ENCODE measurements at places on chromosomes 11 and 22.

DNA sequence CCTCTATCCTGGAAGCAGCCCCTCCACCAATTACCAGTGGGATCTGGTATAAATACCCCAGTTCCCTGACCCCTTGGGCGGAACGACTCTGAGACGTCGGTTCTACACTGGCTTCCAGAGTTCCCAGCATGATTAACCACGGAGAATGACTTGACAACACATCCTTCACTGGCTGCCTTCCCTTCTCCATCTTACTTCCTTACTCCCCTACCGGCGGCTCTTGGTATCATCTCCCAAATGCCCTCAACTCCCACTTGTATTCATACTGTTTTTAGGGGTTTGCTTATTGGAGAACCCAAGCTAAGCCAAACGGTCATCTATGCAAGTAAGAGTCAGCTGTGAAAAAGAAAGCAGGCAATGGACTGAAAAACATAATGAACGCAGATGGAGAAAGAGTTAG is 56.1 kb downstream of the APOL3 start:
- no peak for DNase-seq

- no peak for DNase-seq
Observed at GRCh38 chr22:37547251-37547741, 13.0 kb upstream of the CDC42EP1 start.

- DNase-seq = no peak
Observed at GRCh38 chr22:37697538-37697835, 639 bp downstream of the TRIOBP start.

DNA sequence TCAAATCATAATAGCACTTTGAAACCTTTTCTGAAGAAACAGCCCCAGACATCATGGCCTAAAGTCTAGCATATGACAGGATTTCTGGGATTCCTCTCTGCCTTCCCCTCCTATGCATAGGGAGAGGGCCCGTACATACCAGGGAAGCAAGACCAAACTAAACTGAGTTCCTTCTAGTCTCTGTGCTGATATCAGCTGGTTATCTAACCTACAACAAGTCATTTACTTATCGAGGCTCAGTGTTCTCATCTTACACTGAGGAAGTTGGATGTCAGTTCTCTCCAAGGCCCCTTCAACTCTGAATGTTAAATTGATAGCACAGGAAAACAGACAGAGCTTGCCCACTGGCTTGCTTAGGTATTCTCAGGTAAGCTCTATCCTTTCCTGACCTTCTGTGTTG is 17.0 kb upstream of the GRIK4 start:
- DNase-seq = no peak

- DNase-seq = no peak
Observed at GRCh38 chr11:113314065-113314388, 356 bp upstream of the TTC12 start.

- DNase-seq = peak; percentile 46
Observed at GRCh38 chr11:117950301-117950700, 21.1 kb upstream of the TMPRSS13 start.

GRCh38 chr22:36291831-36292740 is 39.2 kb downstream of the APOL1 start:
- no peak for DNase-seq

DNA sequence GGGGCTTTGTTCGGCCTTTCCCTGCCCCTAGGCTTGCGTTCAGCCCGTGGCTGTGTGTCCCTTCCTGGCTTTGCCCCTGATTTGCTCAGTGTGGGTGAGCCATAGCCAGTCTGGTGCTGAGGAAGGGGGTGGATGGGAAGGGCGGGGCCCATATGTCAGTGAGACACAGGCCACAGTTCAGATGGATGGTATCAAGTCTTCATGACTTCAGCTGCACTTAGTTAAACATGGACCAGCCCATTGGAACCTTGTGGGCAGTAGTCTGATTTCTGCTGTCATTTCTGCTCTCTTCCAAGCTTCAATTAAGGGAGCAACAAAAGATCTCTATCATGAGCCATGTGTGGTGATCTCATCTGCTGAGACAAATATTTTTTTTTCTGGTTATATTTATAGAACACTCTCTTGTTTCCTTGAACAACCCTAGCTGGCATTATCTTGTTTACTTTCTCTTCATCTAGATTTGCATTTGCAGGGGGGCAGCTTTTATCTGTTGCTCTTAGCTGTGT is 21.6 kb upstream of the PEX26 start:
- peak; percentile 63 for DNase-seq

DNA sequence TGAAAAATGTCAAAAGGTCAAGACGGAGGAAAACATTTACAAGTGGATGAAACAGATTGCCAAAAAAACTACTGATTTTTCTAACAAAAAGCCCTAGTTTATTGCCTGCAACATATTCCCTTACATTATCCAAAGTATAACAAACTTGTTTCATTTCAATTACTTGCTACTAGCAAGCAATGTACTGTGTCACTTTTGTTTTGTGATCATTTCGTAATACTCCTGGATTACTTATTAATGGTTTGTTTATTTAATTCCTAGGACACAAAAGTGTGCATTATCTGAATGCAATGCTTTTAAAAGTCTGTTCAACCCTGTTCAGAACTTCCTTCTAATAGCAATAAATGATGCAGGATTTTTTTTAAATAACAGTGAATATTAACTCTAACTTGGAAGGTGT is 50.9 kb downstream of the CCDC34 start:
- no peak for DNase-seq

- DNase-seq = peak; percentile 80
Observed at GRCh38 chr22:21712751-21713427, 22.7 kb downstream of the YPEL1 start.

GRCh38 chr11:125390946-125391345 is 105.1 kb downstream of the FEZ1 start:
- no peak for DNase-seq

GRCh38 chr22:47738472-47739013 is 976.1 kb downstream of the TBC1D22A start:
- no peak for DNase-seq

- no peak for DNase-seq
Observed at GRCh38 chr11:134436781-134437180, 24.7 kb upstream of the B3GAT1 start.

- no peak for DNase-seq
Observed at GRCh38 chr11:62554387-62555167, 8.0 kb upstream of the AHNAK start.

- peak; percentile 55 for DNase-seq
Observed at GRCh38 chr11:13486926-13487660, 8.7 kb downstream of the PTH start.

- DNase-seq = no peak
Observed at GRCh38 chr11:126115127-126115495, 52.4 kb upstream of the CDON start.

DNA sequence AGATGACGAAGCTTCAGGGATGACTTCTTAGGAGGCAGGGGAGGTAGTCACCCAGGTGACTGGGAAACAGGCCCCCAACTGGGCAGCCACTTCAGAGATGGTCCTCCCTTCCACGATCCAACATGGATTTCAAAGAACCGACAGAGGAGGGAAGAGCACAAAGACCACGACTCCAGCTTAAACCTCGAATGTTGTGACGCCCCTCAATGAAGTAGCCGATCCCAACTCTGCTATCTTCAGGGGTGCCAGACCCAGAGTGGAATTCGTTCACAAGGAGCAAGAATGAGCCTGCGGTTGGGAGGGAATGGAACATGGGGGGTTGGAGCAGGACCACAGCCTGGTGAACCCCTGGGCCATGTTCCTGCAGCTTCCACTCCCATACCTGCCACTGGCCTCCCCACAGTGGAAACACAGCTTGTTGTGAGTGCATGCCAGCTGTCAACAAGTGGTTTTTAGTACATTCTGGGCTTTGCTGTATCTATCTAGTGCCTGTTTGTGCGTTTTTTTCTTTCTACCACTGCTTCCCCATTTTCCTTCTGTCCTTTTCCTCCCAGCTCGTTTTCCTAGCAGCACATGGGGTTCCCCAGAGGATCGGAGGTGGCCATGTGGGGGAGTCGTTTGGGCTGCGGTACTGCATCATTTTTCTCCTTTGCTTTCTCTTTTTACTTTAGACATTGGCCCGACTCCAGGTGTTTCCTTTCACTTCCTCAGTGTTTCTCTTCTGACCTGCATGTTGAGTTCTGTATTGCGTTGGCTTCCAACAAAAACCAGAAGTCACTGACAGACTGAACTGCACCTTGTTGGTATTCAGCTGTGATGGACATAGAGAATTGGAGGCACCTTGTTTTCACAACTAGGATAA is 65.8 kb downstream of the MORC2 start:
- DNase-seq = no peak

GRCh38 chr22:17171153-17172028 is 12.3 kb upstream of the HDHD5 start:
- peak; percentile 95 for DNase-seq

- DNase-seq = no peak
Observed at GRCh38 chr22:20076627-20077172, 3.3 kb upstream of the DGCR8 start.

GRCh38 chr11:4960877-4961276 is 5.4 kb upstream of the OR51A2 start:
- no peak for DNase-seq

- DNase-seq = no peak
Observed at GRCh38 chr22:27603111-27603799, 198.3 kb downstream of the MN1 start.

- DNase-seq = no peak
Observed at GRCh38 chr11:35147235-35147634, 8.3 kb downstream of the CD44 start.

- no peak for DNase-seq
Observed at GRCh38 chr11:66366844-66367477, 4.6 kb downstream of the SLC29A2 start.

DNA sequence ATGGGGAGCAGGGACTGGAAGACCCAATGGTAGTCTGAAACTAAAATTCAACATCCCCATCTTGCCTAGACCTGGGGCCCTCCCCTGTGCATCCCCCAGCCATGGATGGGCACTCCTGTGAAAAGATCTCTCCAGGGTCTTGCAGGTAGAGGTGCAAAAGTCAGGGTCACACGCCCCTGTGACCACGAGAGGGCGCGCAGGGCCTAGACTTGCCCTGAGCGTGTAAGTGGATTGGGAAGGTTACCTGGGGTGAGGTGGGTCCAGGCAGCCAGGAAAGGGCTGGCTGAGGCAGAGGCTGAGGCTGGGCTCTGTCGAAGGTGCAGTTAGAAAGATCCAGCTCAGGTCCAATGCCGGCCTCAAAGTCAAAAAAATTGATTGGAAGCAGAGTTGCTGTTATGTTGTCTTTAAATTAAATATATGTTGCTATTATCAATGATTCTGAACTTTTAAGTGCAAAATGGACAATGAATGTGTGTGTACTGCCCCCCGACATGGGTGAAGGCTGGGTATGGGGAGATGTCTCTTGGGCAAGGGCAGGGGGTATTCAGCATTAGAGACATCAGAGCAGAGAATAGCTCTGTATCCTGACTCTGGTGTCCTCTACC is 4.8 kb upstream of the POU2F3 start:
- peak; percentile 55 for DNase-seq

- DNase-seq = peak; percentile 46
Observed at GRCh38 chr11:86737737-86738136, 62.6 kb upstream of the PRSS23 start.
